ENCODE measurements at places on chromosomes 4 and X. TPM values are rescaled to one million over a fixed set of nuclear protein-coding genes. Genes with fewer than 3 reads are reported as not detected.

- DNase-seq = no peak
Measured at GRCh38 chrX:11567528-11568220, 98.0 kb downstream of the ARHGAP6 start.

Gene CSN1S1
- not detected for total RNA-seq

Gene DKK2
- total RNA-seq = 4.2 TPM

DNA sequence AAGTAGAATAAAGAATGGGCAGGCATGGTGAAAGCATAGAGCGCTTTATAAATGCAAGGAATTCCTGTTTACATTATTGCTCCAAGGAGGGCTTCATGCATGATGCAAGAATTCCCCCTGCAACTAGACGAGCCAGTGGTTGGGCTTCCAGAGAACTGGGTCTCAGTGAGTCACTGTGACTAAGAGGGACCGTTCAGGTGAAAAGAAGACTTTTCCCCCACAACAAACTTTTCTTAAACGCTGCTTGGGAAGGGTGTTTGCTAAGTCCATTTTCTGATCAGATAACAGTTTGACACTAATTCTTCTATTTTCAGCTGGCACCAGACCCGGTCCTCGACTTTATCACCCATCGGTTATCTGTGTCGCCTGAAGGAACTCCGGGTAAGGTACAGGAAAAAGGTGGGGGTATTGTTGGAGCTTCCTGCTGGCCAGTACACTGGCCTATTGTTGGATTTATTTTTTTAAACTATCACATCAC is 40.1 kb downstream of the LDB2 start:
- no peak for DNase-seq

Gene ZNF157
- total RNA-seq = not detected

DNA sequence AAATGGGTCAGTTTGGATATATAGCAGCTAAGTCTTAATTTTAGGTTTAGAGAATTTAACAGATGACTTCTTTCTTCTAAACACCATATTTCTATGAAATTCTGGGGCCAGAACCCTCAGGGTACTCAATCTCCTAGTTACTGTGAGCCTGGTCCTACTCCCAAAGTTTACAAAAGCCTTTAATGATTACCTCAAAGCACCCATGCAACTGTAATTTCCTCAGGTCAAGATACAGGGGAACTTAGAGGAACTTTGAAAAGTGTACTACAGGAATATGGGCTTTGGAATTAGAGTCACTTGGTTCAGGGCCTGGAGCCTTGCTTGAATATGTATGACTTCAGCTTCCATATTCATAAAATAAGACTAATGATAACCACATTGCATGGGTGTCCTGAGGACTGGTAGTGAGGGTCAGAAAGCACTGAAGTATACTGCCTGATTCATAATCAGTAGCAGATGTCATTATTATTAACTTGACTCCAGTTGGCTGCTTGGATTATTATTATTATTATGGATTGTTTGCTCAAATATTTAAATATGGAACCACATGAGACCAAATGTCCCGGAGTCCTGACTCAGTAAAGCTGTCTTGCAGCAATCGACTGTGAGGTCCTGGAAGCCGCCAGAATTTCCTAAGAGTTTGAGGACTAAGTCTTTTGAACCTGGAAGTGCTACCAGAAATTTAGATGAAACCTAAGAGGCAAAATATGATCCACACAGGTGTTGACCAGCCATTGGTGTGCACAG is 2.0 kb upstream of the ADH7 start:
- DNase-seq = no peak
